ENCODE measurements at places on chromosomes 3 and 15. TPM values are rescaled to one million over a fixed set of nuclear protein-coding genes. Genes with fewer than 3 reads are reported as not detected.

- DNase-seq = no peak
- H3K27me3 ChIP-seq = no peaks in the 10 kb centered on the region
- H3K36me3 ChIP-seq = no peaks in the 10 kb centered on the region
- H3K27ac ChIP-seq = no peak overlapping the region
These were observed 13.1 kb downstream of the TPRA1 start for GRCh38 chr3:127577448-127577847.

GRCh38 chr3:139686206-139686605, 8.4 kb upstream of the NMNAT3 start:
- DNase-seq = no peak
- no peaks in the 10 kb centered on the region for H3K4me1 ChIP-seq
- H3K27ac ChIP-seq = no peak overlapping the region
- no peak overlapping the region for H3K4me3 ChIP-seq
- H3K36me3 ChIP-seq = no peaks in the 10 kb centered on the region

- H3K27me3 ChIP-seq = no peaks in the 10 kb centered on the region
- H3K4me1 ChIP-seq = no peaks in the 10 kb centered on the region
- no peak overlapping the region for H3K4me3 ChIP-seq
- DNase-seq = no peak
These were observed 1030.4 kb upstream of the CADM2 start for GRCh38 chr3:83928391-83928790.

The ANKRD63 gene
- 0.29 TPM for polyA plus RNA-seq

- no peak for DNase-seq
- H3K27ac ChIP-seq = no peak overlapping the region
- H3K36me3 ChIP-seq = no peaks in the 10 kb centered on the region
- no peaks in the 10 kb centered on the region for H3K4me1 ChIP-seq
These were observed 369.5 kb downstream of the CNTN6 start for GRCh38 chr3:1462371-1462770.

The SYNPR gene
- not detected for polyA plus RNA-seq

The PPARG gene
- not detected for polyA plus RNA-seq

GRCh38 chr3:31876331-31876730, 104.7 kb downstream of the OSBPL10 start:
- peaks cover 23% of the 10 kb centered on the region for H3K4me1 ChIP-seq
- H3K36me3 ChIP-seq = peaks cover 27% of the 10 kb centered on the region
- no peak for DNase-seq
- H3K27ac ChIP-seq = no peak overlapping the region
- no peak overlapping the region for H3K4me3 ChIP-seq
- H3K27me3 ChIP-seq = no peaks in the 10 kb centered on the region

DNA sequence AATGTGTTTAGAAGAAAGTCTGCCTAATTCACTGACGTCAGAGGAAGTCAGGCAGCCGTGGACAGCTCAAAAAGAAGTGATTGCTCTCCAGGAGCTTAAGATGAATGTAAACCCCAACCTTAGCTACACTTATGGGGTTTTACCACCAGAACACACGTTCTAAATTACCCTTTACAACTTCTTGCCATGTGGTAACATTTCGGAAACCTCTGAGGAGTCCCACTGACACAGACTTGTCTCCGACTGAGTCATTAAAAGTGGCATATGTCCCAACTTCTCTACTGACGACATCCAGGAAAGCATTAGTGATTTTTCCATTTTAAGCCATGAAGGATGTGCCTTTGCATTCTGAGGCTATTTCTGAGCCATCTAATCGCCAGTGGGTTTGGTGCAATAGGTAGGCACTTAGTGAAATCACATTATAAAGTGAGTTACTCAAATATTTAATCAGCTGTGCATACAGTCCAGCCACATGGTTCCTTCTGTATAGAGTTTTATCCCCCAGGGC, 32.4 kb downstream of the C2CD4A start:
- H3K4me3 ChIP-seq = no peak overlapping the region
- H3K36me3 ChIP-seq = no peaks in the 10 kb centered on the region
- no peak for DNase-seq

DNA sequence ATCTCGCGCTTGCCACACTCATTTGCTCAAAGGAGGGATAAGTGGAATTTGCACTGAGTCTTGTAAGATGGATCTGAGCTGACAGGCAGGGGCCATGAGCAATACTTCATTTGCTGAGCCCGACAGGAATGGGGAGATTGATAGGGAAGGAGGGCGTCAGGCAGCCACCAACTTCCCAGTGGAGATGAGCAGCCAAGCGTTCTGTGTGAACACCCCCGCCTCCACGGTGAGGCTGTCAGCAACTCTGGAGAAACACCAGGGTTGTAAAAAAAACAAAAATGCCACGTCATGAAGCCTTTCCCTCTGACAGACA, 36.8 kb downstream of the TLE3 start:
- DNase-seq = no peak
- no peaks in the 10 kb centered on the region for H3K27me3 ChIP-seq
- H3K27ac ChIP-seq = no peak overlapping the region
- no peaks in the 10 kb centered on the region for H3K4me1 ChIP-seq
- H3K36me3 ChIP-seq = peaks cover 23% of the 10 kb centered on the region

GRCh38 chr3:37770938-37771918, 90.5 kb upstream of the CTDSPL start:
- H3K27ac ChIP-seq = no peak overlapping the region
- H3K36me3 ChIP-seq = no peaks in the 10 kb centered on the region
- DNase-seq = no peak
- no peaks in the 10 kb centered on the region for H3K4me1 ChIP-seq
- peaks cover 5% of the 10 kb centered on the region for H3K27me3 ChIP-seq

The ANKRD34C gene
- not detected for polyA plus RNA-seq

DNA sequence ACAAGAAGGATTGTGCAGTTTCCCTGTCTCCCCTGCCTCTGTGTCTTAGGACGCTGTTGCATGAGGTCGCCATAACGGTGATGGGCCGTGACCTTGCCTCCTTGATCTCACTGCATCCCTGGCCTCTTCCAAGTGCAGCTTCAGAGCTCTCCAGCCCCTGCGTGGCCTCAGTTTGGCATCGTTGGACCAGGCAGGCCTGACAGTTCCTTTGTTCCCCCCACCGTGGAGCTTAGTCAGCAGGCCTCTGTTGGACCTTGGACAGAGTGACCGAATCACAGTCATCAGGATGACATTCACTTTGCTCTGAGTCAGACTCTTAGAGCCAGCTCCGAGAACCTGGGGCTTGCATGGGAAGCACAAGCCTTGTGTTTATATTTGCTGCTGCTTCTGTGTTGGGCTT, 139.4 kb downstream of the OPA1 start:
- peaks cover 9% of the 10 kb centered on the region for H3K27me3 ChIP-seq
- H3K27ac ChIP-seq = no peak overlapping the region
- no peak overlapping the region for H3K4me3 ChIP-seq
- DNase-seq = no peak

DNA sequence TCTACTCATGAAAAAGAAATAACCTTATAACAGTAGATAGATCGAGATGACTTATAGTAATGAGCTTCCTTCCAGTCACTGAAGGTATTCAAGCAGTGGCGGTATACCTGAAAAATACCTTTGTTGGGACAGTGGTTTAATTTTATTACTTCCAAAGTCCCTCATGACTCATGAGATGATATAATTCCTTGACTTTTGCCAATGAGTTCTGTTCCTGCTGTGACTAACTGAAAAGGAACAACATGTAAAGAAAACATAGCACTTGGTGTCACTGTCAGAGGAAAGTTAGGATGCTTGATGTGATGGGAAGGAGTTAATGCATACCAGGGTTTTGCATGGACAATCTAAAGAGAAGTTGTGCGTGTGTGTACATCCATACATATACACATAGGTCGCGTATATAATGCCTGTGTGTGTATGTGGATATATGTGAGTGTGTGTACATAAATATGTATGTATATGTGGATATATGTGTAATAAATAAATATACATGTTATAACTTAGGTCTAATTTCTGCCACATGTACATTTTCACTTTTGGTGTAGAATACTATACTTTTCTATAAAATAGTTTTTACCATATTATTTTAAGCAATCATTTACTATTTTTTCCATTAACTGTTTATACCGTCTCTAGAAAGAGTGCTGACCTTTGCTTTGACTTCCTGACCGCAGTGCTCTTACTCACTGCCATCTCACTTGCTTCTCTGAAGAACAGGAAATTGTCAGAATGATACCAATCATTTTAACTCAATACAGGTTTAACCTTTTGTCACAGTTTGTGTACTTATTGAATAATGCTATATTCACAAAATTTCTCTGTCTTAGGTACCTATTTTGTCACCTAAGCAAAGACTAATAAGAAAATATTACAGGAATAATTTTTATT, 12.6 kb upstream of the PAK2 start:
- DNase-seq = no peak
- no peak overlapping the region for H3K4me3 ChIP-seq
- H3K36me3 ChIP-seq = peaks cover 7% of the 10 kb centered on the region
- H3K27ac ChIP-seq = no peak overlapping the region
- H3K27me3 ChIP-seq = no peaks in the 10 kb centered on the region
- no peaks in the 10 kb centered on the region for H3K4me1 ChIP-seq

The PLA2G4F gene
- polyA plus RNA-seq = not detected

DNA sequence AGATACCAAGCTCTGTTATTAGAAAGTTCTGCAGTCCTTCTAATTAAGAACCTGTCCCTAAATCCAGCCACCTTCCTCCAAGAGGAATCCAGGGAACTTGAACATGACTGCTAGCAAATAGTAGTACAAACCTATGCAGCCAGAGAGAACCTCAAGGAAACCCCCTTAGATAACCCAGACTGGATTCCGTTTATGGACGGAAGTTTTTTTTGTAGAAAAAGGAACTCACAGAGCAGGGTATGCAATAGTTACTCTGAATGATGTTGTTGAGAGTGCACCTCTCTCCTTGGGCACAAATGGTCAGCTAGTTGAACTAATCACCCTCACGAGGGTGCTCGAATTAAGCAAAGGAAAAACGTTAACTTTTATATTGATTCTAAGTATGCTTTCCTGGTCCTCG, 40.8 kb downstream of the TM4SF18 start:
- H3K27me3 ChIP-seq = peaks cover 7% of the 10 kb centered on the region
- H3K4me1 ChIP-seq = no peaks in the 10 kb centered on the region
- H3K27ac ChIP-seq = no peak overlapping the region

GRCh38 chr15:40892447-40893012, 1.7 kb upstream of the VPS18 start:
- no peaks in the 10 kb centered on the region for H3K27me3 ChIP-seq
- no peak overlapping the region for H3K27ac ChIP-seq
- H3K4me3 ChIP-seq = peak overlapping the region; percentile 24
- no peak for DNase-seq

The CCR2 gene
- 1.4 TPM for polyA plus RNA-seq

The THPO gene
- polyA plus RNA-seq = not detected

- no peaks in the 10 kb centered on the region for H3K27me3 ChIP-seq
- H3K27ac ChIP-seq = no peak overlapping the region
- no peak overlapping the region for H3K4me3 ChIP-seq
- H3K4me1 ChIP-seq = no peaks in the 10 kb centered on the region
- H3K36me3 ChIP-seq = no peaks in the 10 kb centered on the region
These were observed 33.1 kb downstream of the TXNRD3 start for GRCh38 chr3:126621627-126622345.

- H3K4me3 ChIP-seq = no peak overlapping the region
- H3K27ac ChIP-seq = no peak overlapping the region
These were observed 34.0 kb upstream of the SH3GL3 start for GRCh38 chr15:83413054-83413719.

The GPR176 gene
- not detected for polyA plus RNA-seq

GRCh38 chr3:162780313-162780712, 1283.7 kb downstream of the OTOL1 start:
- no peak for DNase-seq
- H3K36me3 ChIP-seq = no peaks in the 10 kb centered on the region
- no peak overlapping the region for H3K27ac ChIP-seq
- no peak overlapping the region for H3K4me3 ChIP-seq

DNA sequence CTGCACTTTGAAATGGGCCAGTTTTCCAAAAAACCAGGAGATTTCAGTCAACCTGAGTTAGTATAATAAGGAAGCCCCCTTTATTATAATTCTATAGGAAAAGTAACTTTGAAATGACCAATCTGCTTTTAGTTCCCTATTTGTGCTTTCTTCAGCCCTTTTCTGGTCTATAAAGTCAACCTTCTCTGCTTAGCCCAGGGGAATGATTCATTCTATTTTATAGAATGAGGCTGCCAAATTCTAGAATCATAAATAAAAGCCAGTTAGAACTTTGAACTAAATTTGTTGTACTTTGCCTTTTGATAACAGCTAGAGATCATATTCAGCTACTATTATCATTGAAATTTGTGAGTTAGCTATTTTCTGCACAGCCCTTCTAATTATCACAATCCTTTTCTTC, 24.7 kb downstream of the CIP2A start:
- no peaks in the 10 kb centered on the region for H3K4me1 ChIP-seq
- no peak overlapping the region for H3K4me3 ChIP-seq
- no peak overlapping the region for H3K27ac ChIP-seq

DNA sequence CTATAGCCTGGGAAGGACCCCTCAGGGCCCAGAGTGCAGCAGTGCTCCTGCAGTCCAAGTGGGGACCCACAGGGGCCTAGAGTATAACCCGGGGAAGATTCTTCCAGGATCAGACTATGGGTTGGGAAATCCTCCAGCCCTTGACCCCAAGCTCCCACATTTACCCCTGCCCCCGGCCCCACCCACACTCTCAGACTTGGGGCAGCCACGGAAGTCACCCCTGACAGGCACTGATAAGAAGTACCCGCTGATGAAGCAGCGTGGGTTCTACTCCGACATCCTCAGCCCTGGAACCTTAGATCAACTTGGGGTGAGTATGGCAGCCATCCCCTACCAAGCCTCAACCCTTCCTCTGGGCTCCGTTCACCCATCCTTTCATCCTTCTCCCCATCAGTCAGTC, 6.3 kb downstream of the DNAH1 start:
- H3K4me3 ChIP-seq = no peak overlapping the region
- no peaks in the 10 kb centered on the region for H3K36me3 ChIP-seq
- peaks cover 10% of the 10 kb centered on the region for H3K4me1 ChIP-seq
- no peaks in the 10 kb centered on the region for H3K27me3 ChIP-seq
- no peak overlapping the region for H3K27ac ChIP-seq

- H3K27me3 ChIP-seq = no peaks in the 10 kb centered on the region
- H3K36me3 ChIP-seq = no peaks in the 10 kb centered on the region
- H3K4me3 ChIP-seq = peak overlapping the region; percentile 54
- peaks cover 65% of the 10 kb centered on the region for H3K4me1 ChIP-seq
These were observed 2.6 kb downstream of the ARID3B start for GRCh38 chr15:74543583-74543982.

Measured in naive B cell (primary cell).